ENCODE measurements at places on chromosomes 5 and 9.

DNA sequence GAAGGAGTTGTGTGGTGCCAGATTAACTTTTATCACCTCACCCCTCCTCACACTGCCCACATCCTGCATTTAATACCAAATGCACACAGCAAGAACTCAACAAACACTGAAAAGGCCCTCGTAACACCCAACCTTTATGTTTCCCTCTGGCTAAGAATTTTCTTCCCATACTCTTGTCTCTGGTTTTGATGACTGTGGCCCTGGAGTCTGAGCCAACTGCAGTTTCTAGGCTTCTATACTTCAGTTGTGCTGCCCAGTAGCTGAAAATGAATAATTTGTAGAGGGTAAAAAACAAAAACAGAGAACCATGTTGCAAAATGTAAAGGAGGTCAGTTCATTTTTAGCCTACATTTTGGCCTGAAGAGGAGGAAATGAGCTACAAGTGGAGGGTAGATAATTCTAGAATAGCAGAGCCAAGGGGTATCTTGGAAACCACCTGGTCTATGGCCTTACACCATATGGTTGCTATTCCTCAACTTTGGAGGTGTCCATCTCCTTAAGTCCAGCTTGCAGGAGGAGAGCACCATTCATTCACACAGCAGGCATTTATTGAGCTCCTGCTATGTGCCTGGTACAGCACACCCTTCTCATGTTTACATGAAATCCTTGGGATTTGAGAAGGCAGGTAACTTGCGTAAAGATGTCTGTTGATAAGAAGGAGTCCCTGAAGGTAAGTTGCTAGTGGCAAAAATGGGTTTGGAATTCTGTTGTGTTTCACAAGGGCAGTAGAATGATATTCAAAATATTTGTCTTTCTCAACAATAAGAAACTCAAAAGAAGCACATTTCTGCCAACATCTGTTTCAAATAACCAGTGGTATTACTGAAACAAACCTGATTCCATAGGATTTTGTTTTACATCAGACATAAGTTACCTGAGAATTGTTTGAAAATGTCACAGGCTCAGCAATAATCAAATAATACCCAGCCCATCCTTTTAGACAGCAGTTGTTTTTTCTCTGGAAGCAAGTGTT lies 83.8 kb upstream of the TNFAIP8 start:
- no peak for DNase-seq

- peak; percentile 88 for DNase-seq
Measured at GRCh38 chr9:136107155-136107952, 11.3 kb downstream of the TMEM250 start.

- DNase-seq = no peak
Measured at GRCh38 chr5:157025093-157025698, 33.7 kb downstream of the HAVCR1 start.

- no peak for DNase-seq
Measured at GRCh38 chr5:80101993-80102392, 66.8 kb downstream of the THBS4 start.

- no peak for DNase-seq
Measured at GRCh38 chr9:71549023-71549422, 219.3 kb downstream of the CEMIP2 start.
